ENCODE measurements at places on chromosomes 2 and 18.
A peak's percentile ranks its signal among the peaks of the same experiment; 100 is the strongest.

- DNase-seq = no peak
Observed at GRCh38 chr2:153584244-153584643, 105.7 kb upstream of the RPRM start.

DNA sequence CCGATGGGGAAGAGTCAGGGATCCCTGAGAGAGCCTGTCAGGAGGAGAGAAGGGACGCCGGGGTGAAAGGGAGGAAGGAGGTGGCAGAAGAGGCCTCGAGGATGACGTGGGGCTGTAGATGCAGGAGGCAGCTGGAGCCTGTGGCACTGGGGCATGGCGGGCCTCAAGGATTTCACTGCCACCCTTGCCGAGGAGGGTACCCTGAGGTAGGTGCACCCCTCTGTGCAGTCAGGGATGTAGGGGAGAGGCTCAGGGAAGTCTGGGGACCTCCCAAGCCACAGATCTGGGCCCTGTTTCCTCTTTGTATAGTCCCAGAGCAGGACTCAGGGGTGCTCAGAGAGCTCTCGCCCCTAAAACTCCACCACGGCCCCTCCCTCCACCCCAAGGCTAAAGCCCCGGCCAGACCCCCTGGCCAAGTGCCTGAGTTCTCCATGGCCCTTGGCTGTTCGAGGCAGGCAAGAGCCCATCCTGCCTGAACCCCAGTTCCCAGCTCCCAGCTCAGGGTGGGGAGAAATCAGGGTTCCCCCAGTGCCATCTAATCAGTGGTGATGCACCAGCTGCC is 39.0 kb upstream of the HDAC4 start:
- no peak for DNase-seq

DNA sequence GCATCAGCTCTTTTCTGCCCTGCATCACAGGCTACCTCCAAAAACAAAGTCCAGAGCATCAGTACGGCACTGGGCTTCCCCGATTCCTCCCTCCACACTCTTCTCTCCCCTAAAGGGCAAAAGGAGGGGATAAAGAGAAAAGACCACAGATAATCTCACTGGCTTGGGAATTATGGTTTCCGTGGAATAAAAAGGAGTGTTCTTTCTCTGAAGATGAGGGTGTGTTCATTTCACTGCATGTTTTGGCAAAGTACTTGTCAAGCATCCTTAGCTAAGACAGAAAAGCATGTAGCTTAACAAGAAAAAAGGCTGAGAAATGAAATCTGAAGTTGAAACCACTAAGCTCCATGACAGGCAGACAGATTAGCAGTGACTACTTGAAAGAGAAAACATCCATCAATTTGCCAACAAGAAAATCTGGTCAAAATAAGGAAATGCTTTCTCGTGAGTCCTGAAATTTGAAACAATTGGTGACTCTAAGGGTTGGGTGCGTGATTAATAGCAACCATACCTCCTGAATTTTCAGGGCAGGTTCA is 20.6 kb upstream of the DSG3 start:
- DNase-seq = no peak

GRCh38 chr2:11796190-11797171 is 50.0 kb downstream of the LPIN1 start:
- peak; percentile 14 for DNase-seq

DNA sequence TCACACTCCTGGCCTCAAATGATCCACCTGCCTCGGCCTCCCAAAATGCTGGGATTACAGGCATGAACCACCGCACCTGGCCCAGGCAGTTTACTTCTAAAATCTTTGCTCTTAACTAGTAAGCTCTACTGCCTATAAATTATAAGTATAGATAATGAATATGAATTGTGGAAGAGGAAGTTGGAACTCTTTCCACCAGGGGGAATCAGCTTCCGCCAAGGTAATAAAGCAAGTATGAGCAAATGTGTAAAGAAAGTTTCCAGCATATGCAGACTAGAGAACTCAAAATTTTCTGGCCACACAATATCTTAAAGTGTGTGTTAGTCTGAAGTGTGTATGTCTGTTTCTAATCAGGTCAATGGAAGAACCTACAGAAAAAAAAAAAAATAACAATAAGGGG is 68.1 kb downstream of the RMDN2 start:
- peak; percentile 15 for DNase-seq

- DNase-seq = no peak
Observed at GRCh38 chr2:45992741-45993475, 304.3 kb upstream of the EPAS1 start.

DNA sequence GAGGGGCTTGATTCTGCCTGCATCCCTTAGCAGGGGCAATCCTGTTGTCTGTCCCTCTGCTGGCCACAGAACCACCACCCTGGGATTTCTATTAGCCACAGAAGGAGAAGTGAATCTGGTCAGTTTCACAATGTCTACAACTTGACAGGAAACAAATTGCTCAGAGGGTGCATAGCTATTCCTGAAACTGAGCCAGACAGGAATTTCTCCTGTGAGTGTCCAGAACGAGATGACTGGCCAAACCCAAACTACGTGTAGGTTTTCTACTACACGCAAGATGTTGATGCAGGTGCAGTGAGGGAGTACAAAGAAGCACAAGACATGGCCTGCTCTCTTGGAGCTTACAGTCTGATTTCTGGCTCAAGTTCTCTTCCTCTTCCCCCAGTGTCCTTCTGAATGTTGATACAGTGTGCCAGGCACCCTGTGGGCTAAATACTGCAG is 201.9 kb downstream of the CLIP4 start:
- peak; percentile 32 for DNase-seq

DNA sequence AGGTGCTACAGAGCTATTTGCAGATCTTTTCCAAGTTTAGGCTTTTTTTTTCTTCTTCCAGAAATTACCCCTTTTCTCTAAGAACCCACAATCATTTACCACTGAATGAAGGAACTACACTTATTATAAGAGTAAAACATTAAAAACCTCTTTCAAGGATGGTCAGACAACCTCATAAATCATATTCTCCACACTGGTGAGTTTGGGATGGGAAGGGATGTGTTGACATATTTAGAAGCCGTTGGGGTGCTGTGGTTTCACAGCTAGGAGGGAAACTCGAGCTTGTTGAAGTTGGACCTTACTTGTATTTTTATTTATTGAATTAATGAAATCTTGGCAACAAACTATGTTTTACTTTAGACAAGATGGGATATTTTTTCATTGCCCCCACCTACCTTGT is 289.4 kb upstream of the MEIS1 start:
- no peak for DNase-seq

GRCh38 chr2:95049683-95049955 is 24.1 kb downstream of the MAL start:
- no peak for DNase-seq

- DNase-seq = no peak
Observed at GRCh38 chr2:187493877-187494568, 46.0 kb upstream of the CALCRL start.

GRCh38 chr18:9820127-9820526 is 65.6 kb upstream of the TXNDC2 start:
- DNase-seq = no peak

- DNase-seq = no peak
Observed at GRCh38 chr18:4450065-4450658, 4.9 kb downstream of the DLGAP1 start.

GRCh38 chr2:241461693-241462677 is 46.4 kb downstream of the STK25 start:
- DNase-seq = no peak

GRCh38 chr18:58955738-58956137 is 91.1 kb downstream of the ZNF532 start:
- no peak for DNase-seq

DNA sequence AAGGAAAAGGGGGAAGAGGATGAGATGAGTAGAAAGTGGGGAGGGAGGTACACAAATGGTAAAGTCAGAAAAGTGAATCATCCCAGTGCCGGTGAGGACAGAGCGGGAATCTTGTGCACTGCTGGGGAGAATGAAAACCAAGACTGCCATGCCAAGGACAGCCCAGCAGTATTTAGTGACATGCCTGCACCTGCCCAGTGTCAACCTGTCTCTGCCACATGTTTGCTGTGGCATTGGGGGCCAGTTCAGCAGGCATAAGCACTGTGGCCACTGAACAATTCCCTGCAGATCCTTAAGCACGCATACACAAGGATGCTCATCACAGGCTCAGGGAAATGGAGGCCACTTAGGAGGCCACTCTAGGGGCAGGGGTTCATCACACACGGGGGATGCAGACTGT is 5.2 kb upstream of the KCNK3 start:
- DNase-seq = no peak

DNA sequence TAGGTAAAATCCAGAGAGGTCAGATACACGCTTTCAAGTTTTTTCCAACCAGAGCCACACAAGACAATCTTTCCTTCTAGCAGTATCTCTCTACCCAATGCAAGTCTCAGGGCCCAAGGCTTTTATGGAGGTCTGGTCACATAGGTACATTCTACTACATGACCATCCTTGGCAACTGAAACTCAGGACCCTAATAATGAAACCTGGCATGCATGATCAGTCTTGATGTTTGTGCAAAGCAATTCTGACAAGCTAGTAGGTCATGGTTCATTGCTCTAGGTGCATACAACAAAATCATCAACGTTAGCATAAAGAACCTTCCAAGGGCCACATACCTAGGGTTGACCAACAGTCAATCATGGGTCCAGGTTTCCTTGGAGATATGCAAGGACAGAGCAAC is 33.2 kb upstream of the CCDC88A start:
- no peak for DNase-seq

GRCh38 chr2:72289283-72289682 is 141.6 kb upstream of the CYP26B1 start:
- DNase-seq = peak; percentile 56

GRCh38 chr2:16040271-16041010 is 100.1 kb downstream of the MYCN start:
- DNase-seq = no peak

DNA sequence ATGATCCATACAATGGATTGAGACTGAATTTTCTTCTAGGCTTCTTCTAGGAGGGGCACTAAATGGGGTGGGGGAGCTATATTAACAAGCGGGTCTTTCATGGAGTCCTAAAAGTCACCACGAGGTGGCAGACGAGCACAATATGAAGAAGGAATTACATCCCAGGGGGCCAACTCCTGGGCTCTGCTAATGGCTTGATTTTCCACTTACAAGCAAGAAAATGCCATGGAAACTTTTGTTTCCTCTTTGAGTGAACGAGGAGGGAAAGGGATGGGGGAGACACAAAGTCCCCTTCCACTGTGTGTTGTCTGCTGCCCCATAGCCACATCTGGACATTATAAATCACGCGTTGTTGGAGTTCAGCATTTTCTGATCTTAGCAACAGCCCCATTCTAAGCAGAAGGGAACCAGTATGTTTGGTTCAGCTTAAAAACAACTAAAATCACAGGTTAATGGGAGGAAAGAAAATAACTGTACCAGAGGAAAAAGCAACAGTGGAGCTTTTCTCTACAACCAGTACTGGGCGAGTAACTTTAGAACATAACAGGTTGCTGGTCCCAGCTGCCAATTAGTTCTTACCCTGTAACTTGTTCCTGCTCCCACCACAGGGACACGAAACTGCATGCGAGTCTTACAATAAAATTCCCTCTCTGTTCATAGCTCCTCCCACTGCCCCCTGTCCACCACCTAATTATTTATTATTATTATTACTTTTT is 285.0 kb upstream of the PARD3B start:
- peak; percentile 69 for DNase-seq

DNA sequence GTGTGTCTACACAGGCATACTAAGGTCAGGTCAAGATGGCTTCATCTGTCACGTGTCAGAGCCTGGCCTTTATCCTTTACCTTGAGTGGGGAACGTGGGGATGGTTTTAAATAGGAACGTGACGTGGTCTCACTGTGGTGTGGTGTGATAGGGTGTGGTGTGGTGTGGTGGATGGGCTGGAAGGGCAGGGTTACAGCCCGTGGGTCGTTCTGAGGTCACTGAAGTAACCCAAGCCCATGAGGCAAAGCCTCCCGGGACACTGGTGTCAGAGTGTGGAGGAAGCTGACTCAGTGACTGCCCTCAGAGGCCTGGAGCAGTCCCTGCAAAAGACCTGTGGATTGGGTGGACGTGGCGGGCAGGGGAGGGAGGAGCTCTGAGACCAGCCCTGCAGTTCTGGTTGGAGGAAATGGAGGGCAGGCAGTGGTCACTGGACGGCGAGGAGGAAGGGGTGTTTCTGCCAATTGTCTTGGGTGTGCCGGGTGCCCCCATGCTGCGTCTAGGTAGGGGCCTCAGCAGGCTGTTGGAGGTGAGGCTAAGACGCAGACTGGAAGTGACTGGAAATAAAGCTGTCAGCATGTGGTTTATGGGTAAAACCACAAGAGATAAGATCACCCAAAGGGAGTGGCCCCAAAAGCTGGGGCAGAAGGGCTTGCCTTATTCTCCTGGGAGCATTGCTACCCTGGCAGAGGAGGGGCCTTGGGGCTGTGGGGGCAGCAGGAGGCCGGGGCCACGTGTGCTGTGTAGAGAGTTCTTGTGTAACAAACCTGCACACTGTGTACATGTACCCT is 84.8 kb downstream of the SH3RF3 start:
- peak; percentile 69 for DNase-seq

GRCh38 chr2:20676353-20677215 is 9.6 kb downstream of the GDF7 start:
- DNase-seq = no peak

DNA sequence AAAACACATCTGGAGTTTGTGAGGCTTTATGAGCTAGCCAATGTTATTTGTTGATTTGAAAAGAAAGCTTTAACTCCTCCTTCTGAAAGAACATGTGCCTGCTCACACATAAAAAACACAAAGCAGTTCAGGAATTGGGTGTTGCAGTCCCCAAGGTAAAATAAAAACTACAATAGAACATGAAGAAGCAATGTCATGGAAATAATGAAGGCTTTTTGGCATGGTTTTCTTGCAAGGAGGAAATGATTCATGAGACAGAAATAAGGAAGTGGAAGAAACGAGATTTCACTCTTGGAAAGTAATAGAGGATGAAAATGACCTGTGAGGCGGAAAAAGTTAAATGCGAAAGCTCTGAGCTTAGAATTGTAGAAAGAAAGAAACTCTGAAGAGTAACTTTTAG is 81.1 kb downstream of the TRIB2 start:
- DNase-seq = peak; percentile 64

Data from fibroblast of skin of back (primary cell).